ENCODE measurements at places on chromosomes 5 and 9.

- no peak for DNase-seq
Measured at GRCh38 chr5:13649656-13650055, 294.8 kb downstream of the DNAH5 start.

GRCh38 chr9:14433351-14434157 lies 119.6 kb upstream of the NFIB start:
- no peak for DNase-seq

DNA sequence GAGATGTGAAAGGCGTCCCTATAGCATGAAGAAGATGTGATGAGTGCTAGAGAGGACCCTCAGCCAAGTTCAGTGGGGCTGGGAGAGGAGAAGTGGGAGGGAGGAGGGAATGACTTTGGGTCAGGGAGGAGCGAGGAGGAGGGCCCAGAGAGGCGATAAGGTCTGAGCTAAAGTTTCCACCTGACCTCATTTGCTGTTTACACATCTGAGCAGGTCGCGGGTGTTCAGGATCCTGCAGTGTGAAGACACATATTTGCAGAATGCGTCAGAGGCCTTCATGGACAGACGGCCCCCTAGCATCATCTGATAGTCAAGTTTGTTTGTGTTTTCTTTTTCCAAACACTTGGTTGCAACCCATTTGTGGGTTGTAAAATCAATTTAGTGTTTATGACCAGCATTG lies 18.9 kb upstream of the IGFBPL1 start:
- DNase-seq, result no peak

DNA sequence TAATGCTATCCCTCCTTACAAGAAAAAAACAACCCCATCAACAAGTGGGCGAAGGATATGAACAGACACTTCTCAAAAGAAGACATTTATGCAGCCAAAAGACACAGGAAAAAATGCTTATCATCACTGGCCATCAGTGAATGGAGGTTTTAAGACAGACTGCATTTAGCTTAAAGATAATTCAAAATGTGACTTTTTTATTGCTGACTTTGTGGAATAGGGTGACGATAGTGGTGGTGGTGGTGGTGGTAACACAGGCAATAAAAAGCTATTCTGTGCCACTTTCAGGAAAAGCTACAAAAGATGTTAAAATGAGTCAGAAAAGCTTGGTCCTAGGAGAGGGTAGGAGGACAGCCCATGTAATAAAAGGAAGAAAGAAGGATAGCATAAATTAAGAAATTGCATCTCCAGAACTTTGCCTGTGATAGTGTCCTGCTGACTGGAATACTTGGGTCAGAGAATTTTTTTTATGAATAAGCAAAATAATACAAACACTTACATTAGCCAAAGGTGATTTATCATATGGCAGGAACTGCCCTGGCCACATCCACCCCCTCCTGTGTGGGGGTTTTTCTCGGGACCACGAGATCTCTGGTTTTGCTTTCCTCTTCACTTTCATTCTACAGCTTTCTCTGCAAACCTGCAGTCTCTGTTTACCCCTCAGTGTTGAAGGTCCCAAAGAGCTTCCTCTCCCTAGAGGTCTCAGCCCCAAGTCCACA lies 186.7 kb downstream of the DRD1 start:
- DNase-seq, result no peak

- no peak for DNase-seq
Measured at GRCh38 chr5:94707359-94707758, 88.9 kb downstream of the SLF1 start.

GRCh38 chr5:157100140-157100679 lies 8.6 kb downstream of the HAVCR2 start:
- DNase-seq, result peak; percentile 43

DNA sequence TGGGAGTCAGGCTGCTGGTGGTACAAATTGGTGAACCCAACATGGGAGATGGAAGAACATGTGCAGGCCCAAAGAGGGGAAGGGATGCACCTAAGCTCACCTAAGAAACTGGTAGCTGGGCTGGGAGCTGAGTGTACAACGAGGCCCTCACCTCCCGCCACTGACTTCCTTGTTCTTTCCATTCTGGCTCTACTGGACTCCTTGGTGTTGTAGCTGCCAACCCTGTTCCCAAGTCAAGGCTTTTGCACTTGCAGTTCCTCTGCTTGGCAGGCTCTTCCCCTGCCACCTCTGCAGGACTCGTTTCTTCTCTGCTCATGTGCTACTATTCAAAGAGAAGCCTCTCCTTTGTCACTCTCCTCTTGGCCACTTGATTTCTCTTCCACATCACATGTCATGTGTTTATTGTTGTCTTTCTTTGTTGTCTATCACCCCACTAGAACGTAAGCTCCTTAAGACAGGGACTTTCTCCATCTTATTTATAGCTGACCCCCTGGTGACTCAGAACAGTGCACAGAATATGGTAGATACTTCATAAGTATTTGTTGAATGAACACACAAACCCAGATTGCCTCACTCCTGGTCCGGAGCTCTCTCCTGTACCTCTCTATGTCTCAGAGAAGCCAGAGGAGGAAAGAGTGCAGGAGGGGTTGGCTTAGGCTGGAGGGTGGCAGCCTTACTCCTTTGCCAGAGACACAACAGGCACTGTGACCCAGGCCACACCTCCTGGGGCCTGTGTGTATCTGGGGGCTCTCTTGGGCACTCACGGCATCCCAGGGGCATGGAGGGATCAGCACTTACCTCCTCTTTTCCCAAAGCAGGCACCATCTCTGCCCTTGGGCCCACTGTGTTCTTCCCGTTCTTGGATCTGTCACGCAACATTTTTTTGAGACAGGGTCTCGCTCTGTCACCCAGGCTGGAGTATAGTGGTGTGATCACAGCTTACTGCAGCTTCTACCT lies 5.2 kb upstream of the SPINK4 start:
- DNase-seq, result no peak

GRCh38 chr9:6876195-6876894 lies 118.6 kb downstream of the KDM4C start:
- no peak for DNase-seq

- peak; percentile 55 for DNase-seq
Measured at GRCh38 chr5:177607452-177608192, 7.7 kb downstream of the B4GALT7 start.

DNA sequence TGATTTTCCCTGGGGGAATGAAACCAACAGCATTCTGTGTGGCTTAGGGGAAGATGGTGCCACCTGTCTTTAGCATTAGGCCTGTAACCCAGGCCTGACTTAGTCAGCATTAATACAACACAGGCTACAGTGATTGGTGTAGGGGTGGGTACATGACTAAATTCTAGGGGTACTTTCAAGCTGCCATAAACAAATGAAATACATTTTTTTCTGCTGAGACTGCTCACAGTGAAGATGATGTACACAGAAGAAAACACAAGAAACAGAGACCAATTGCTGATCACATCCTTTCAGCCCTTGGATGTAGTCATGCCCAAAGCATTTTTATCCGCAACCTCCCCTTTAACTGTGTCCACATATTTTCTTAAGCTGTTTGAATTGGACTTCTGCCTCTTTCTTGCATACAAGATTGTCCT lies 527.2 kb downstream of the KCTD16 start:
- no peak for DNase-seq

DNA sequence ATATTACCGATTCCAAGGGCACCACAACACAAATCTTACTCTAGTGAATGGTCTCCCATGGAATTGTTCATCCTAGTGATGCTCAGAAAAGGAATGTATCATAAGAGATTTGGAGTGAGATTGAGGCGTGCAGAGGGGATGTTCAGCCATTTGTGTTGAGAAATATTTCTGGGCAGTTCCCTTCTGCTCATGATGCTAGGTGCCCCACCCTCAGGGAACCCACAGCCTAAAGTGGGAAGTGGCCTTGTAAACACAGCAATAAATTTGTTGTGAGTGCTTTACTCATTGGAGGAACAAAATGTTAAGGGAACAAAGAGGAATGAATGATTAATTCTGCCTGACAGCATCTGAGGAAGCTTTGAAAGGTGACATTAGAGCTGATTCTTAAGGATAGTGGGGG lies 129.9 kb downstream of the TLE4 start:
- DNase-seq, result peak; percentile 53

- DNase-seq, result no peak
Measured at GRCh38 chr9:6106711-6107339, 91.4 kb upstream of the RANBP6 start.

- DNase-seq, result no peak
Measured at GRCh38 chr5:132206782-132207181, 20.9 kb downstream of the P4HA2 start.

- no peak for DNase-seq
Measured at GRCh38 chr9:123865226-123866000, 64.5 kb downstream of the DENND1A start.

- DNase-seq, result no peak
Measured at GRCh38 chr9:118295413-118295812, 591.2 kb downstream of the TLR4 start.

DNA sequence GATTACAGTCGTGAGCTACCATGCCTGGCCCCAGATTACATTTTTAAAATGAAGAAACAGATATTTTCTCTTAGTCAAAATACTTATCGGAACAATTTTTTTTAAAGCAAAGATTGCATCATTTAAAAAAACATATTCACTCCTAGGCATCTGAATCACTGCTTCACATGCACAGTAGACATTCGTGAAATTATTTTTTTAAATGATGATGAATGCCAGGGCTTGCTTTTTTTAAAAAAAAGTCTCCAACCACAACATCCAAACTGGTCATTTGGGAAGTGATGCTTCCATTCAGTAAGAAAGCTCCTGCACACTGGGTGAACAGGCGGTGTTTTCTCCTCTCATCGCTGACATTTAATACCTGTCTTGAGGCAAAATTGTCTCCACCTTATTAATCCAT lies 223.0 kb upstream of the DMRT1 start:
- no peak for DNase-seq

DNA sequence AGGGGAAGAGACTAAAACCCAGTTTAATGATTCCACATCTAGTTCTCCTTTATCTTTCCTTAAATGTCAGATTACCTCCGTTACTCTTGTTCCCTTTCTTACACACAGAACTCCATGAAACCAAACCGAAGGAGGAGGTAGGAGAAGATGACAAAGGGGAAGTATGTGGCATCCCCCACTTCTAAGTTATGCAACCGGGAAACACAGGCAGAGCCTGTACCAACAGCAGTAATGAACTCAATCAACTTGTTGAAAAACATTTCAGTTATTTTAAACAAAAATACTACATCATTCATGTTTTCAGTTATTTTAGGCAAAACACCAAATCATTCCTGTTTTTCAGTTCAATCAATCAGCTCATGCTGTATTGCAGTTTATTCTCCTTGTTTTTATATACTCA lies 101.8 kb downstream of the PCSK1 start:
- no peak for DNase-seq

- no peak for DNase-seq
Measured at GRCh38 chr9:134196911-134197310, 32.5 kb upstream of the RNU6ATAC start.

DNA sequence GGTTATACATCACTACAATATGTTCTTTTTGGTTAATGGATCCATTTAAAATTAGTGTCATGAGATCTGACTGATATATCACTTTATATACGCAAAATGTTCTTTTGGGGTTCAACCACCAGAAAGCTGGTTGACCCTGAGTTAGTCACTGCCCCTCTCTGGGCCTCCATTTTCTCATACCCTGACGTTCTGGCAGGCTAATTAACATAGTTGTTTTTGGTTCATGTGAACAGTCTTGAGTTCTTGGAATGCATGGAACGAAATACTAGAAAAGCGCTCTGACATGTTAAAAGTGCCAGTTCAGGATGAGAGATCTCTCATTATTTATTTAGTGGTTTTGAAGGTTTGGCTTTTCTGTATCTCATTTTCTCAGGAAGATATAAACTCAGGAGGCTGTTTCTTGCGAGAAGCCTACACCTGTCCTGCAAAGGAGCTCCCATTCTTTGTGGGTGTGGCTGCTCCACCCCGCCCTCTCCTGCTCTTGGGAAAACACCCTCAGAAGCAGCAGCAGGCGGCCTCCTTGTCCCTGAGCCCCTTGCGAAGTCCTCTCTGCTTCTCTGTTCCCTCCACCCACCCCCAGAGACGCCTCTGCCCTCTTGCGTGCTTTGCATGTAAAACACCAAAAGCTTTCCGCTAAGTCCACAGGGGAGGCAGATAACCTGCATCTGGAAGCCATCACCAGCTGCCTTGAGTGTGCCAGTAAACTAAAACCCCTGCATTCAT lies 302.4 kb upstream of the PANK3 start:
- no peak for DNase-seq

DNA sequence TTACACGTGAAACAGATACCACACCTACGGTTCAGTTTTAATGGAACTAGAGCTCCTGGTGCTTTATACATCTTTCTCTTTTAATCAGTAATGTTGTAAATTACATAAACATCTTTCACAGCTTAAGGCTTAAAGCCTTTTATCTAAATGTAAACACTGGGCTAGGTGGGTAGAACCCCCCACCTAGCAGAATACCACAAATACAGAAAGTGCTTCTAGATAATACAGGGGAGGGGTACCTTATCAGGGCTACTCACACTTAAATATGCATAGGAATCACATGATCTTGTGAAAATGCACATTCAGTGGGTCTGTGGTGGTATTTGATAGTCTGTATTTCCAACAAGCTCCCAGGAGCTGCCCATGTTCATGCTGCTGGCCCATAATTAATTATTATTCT lies 256.4 kb upstream of the TARS1 start:
- no peak for DNase-seq

GRCh38 chr9:90772386-90772785 lies 29.2 kb upstream of the SYK start:
- DNase-seq, result no peak

DNA sequence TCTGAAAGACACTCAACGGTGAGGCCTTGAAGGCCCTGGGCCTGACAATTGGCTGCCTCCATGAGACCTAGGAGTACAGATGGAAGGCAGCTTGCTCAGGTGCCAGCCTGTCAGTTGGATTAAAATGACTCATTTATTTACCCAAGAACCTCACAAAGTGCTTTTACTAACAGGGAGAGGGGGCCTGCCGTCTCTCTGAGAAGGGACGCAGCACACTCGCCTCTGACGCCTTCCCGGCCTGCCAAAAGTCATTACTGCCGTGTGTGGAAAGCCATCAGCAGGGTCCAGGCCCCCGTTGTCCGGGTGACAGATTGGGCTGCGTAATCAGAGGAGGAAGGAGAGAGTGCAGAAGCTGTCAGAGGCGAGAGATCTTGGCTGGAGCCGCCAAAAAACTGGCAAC lies 32.4 kb downstream of the DDX31 start:
- DNase-seq, result no peak

DNA sequence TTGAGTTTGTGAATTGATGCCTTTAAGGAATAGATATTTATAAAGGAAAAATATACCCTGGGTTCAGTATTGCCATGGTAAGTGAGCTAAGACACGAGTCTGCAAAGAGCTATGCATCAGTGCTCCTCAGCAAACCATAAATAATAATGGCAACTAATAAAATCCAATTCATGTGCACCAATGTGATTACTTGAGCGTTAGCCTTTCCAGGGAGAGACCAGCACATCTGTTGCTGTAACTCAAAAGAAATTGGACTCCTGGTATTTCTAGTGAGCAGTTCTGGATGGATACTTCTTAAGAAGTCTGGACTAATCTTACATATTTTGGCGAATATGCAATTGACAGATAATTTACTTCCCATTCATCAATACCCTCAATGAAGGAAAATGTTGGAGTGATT lies 373.3 kb downstream of the ARHGEF28 start:
- DNase-seq, result no peak

- DNase-seq, result peak; percentile 69
Measured at GRCh38 chr9:68560071-68560844, 19.6 kb upstream of the TMEM252 start.

All from CD4-positive, alpha-beta T cell treated with Interferon gamma for 1 hour (primary cell).